ENCODE measurements at places on chromosomes 16 and 17.

- DNase-seq: no peak
Observed at GRCh38 chr17:57696050-57696449, 49.0 kb downstream of the CCDC182 start.

DNA sequence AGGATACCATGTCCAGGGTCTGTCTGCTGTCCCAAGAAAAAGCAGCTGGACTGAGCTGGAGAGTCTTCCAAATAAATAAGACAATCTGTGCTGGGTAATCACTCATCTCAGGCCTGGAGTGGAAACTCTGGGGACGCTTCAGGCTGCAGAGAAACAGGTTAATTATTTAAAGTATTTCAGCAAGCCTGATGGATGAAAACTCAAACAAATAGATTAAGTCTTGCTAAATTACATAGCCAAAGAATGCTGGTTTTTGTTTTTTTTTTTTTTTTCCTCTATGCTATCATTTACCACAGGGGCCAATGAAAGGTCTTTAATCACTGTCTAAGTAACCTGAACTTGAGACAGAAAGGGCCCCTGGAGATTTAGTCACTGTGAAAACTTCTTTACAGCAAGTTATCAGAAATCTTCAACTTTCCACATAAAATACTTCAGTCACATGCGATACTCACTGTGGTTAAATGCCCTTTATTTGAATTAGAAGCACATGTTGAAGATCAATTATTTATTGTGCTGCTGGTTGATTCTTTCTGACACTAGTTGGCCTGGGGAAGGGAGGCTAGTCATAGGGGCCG is 31.0 kb upstream of the KCNJ2 start:
- DNase-seq: no peak

- no peak for DNase-seq
Observed at GRCh38 chr17:51860954-51861561, 297.5 kb downstream of the CA10 start.

- no peak for DNase-seq
Observed at GRCh38 chr17:75003070-75003956, 9.2 kb upstream of the MRPL58 start.

GRCh38 chr17:3668279-3669084 is at the start of the genes EMC6 and TAX1BP3:
Gene EMC6 (plus strand): TSS chr17:3668812. CDS start chr17:3669147, 335 bp downstream.
Gene TAX1BP3 (minus strand): TSS chr17:3668578. CDS start chr17:3668526, 52 bp downstream.
- peak; percentile 94 for DNase-seq

DNA sequence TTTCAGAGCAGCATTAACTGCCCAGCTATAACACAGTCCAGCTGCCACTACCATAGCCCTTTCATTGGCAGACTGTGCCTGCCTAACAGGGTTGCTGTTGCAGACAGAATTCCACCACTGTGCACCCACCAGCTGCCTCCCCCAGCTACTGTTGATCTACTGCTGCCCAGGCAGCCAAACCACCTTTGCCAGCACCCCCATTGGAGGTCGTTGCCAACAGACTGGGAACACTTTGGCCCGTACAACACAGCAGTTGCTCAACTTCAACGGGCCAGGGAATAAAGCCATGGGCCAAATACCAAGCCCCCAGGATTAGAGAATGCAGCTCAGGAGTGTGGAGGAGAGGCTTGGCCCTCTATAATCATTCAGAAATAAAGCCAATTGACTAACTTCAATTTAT is 473.6 kb downstream of the CDH11 start:
- DNase-seq: no peak

Data from stimulated activated CD8-positive, alpha-beta memory T cell treated with anti-CD3 and anti-CD28 coated beads, Interleukin-15, amount 100 ng/mL, for 4 hours (primary cell).